Neuronal stem cell (in vitro differentiated cells): ENCODE measurements at places on chromosomes 2 and 18.
A peak's percentile ranks its signal among the peaks of the same experiment; 100 is the strongest.

GRCh38 chr18:12943215-12943614 is 4.6 kb upstream of the SEH1L start:
- no peak for DNase-seq

DNA sequence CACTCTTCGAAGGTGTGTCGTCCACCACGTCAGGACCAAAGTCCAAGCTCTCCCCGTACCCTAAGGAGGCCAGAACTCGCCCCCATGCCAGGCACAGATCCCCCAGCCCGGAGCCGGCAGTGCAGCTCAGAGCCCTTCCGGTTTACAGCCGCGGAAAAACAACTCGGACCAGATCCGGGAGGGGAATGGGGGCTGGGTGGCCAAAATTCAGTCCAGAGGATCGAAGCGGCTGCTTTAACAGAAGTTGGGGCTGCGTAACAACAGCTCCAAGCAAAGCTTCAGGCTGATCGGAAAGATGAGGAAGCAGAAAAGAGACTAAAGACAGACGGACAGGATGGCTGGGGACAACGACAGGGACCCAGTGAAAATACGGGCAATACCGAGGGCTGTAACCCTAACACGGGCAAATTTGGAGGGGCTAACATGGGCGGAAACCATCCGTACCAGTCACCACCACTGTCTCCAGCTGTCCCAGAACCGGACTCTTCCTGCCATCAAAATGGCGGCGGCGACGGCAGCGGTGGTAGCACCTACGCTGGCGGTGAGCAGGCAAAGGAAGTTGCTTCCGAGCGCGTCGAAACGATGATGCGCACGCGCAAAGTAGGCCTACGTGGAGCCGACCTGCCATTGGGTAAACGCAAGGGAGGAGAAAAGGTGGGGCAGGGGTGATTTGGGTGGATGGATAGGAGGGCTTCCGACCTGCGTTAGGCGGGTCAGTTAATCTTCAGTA is at the start of gene MMADHC:
TSS of gene MMADHC (minus strand) at position 556 of the 730 bp plus-strand sequence. CDS start 678 bp downstream, outside the sequence.
- peak; percentile 81 for DNase-seq

DNA sequence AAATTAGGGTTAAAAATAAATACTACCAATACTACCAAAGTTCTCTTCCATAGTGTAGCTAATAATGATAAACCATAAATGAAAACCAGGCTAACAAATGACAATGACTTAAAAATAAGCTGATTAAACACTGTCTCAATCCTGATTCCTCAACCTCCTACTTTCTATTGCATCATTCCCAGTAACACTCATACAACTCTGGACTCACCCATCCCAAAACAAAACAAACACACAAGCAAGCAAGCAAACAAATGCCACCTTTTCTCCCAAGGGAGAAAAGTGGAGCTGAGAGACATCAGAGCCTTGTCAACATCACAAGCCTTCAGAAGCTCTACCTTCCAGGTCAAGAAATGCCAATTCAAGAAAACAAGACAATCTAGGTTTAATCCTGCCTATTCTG is 620.7 kb downstream of the NYAP2 start:
- no peak for DNase-seq

DNA sequence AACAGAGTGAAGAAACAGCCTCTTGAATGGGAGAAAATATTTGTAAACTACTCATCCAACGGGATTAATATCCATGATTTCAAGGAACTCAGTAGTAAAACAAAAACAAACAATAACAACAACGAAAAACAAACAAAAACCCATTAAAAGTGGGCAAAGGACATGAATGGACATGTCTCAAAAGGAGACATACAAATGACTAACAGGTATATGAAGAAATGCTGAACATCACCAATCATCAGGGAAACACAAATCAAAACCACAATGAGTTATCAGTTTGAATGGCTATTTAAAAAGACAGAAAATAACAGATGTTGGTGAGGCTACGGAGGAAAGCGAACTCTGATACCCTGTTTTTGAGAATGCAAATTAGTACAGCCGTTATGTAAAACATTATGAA is 224.8 kb upstream of the NRXN1 start:
- no peak for DNase-seq

DNA sequence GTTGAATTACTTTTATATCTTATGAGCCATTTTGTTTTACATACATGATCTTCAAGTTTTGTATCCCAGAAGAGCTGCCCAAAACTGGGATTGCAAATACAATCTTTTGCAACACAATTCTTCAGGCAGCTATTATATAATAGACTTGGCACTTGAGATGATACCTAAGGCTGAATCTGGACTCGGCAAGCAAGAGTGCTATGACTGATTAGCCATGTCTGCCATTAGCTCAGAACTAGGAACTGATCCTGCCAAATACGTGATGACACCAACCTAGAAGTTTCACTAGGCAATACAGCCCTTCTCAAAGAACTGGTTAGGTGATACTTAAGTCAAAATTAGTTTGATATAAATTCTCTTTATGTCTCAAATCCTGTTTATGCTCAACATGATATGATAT is 619.6 kb downstream of the CPS1 start:
- no peak for DNase-seq

GRCh38 chr2:98301469-98301868 is 44.8 kb upstream of the CNGA3 start:
- no peak for DNase-seq

GRCh38 chr2:216607277-216607560 is 26.0 kb upstream of the IGFBP2 start:
- no peak for DNase-seq

- no peak for DNase-seq
Observed at GRCh38 chr2:20370191-20370590, 19.5 kb upstream of the PUM2 start.

GRCh38 chr18:3329872-3330271 is 67.9 kb downstream of the MYL12B start:
- DNase-seq: no peak

DNA sequence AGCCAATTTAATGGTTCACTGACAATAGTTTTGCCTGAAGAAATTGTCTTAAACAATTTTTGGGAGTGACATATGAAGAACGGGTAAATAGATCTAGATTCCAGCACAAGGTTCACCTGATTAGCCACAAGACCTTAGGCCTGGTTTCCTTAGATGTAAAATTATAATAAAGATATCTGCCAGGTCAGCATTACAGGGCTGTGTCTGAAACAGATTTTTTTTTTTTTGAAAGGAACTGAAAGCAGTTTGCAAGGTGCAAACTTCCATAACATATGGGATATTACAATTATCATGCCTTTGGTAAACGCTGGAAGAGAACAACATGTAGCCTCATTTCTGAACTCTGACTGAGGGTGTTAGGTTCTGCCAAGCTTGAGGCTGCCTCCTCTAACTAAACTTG is 599.4 kb downstream of the ERBB4 start:
- no peak for DNase-seq

DNA sequence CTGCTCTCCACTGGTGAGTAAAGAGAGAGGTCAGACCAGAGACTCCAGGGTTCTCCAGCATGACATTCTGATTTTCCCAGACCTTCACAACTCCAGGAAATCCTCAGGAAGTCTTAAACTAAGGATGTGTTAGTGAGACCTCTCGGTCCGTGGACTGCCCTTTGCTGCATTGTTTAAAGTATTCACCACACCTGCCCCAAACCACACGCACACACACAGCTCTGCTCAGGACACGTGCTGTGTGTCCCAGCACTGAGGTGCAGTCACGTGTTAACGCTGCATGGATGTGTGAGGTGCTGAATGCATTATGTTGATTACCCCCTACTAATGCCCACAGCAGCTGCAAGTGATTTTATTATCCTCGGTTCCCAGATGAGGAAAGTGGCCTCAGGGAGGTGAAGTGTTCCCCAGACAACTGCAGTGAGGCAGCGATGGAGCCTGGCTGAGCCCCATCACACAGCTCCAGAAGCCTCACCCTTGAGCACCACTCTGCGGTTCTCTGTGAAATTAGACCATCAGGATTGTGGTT is 68.4 kb downstream of the TRAPPC12 start:
- no peak for DNase-seq

- DNase-seq: no peak
Observed at GRCh38 chr2:85711578-85712060, 17.5 kb downstream of the GNLY start.

GRCh38 chr2:218869064-218869463 is 9.5 kb downstream of the WNT6 start:
- DNase-seq: no peak

DNA sequence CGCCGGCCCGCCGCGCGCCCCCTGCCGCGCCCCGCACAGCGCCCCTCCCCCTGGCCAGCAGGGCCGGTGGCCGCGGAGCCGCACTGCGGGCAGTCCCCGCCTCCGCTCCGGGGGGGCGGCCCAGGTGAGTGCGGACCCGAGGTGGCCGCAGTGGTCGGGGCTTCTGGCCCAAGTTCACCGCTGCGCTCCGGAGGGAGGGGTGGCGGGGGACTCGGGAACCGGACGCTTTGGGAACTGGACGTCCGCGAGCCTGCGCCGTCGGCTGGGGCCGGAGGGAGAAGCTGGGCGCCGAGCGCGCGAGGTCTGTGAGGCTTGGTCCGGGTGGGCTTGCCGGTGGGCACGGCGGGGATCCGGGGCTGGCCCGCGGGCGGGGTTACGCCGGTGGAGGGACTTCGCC is 591 bp upstream of the LDLRAD4 start:
- DNase-seq: no peak

- DNase-seq: no peak
Observed at GRCh38 chr2:16661936-16662839, 3.4 kb downstream of the CYRIA start.

- no peak for DNase-seq
Observed at GRCh38 chr2:193187816-193188215, 993.1 kb upstream of the TMEFF2 start.

GRCh38 chr2:237786936-237787335 is 11.6 kb upstream of the RBM44 start:
- no peak for DNase-seq
